ENCODE measurements at places on chromosomes 7 and 10.

DNA sequence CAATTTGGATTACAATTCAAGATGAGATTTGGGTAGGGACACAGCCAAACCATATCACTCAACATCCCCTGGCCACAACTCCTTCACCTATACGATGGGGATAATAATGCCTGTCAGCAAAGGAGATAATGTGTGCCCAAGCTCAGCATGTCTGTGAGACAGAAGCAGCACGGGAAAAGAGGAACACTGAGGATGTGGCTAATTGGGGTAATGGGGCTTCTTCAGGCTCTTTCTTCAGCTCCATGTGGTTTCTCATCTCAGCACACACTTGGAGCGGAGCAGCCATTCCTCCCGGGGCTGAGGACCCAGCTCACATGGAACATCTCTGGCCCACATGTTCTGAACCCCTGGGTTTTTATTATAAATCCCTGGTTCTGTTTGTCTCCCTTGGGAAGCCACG is 136.0 kb upstream of the NAMPT start:
- DNase-seq: no peak

DNA sequence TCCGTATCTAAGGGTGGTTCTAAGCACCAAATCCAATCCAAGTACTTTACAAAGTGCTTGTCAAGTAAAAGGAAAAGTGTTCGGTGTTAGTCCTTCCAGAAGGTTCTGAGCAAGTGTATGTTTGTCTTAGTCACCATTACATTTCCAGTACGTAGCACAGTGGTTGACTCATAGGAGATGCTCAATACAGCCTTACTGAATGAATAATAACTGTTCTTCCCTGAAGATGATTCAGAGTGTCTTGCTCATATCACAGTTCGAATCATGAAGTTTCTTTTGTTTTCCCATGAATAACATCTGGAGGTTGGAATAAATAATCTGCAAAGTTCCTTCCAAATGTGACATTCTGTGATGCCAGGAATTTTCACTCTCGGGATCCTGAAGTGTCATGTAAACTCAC is 53.4 kb downstream of the WNT2 start:
- DNase-seq: no peak

DNA sequence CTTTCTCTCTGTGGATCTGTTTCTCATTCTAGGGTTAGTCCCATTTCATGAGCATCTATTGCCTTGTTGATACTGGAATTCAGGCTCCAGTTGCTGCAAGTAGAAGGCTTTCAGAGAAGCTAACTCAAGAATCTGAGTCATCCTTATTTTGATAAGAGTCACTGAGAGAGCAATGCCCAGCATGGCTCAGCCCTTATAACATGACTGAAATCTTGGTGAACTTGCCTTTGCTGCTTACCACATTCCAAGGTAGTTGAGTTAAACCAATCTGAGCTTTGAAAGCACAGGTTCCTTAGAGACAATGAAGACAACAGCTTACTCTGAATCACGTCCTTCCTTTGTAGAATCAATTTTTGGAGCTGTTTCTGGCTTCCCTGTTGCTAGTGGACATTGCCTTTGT is 53.6 kb upstream of the CHCHD3 start:
- DNase-seq: no peak

- DNase-seq: no peak
Observed at GRCh38 chr10:10591715-10592341, 425.8 kb upstream of the CELF2 start.

- no peak for DNase-seq
Observed at GRCh38 chr7:149733924-149734790, 39.2 kb downstream of the ZNF467 start.

- DNase-seq: no peak
Observed at GRCh38 chr7:8499128-8499527, 65.7 kb downstream of the NXPH1 start.

DNA sequence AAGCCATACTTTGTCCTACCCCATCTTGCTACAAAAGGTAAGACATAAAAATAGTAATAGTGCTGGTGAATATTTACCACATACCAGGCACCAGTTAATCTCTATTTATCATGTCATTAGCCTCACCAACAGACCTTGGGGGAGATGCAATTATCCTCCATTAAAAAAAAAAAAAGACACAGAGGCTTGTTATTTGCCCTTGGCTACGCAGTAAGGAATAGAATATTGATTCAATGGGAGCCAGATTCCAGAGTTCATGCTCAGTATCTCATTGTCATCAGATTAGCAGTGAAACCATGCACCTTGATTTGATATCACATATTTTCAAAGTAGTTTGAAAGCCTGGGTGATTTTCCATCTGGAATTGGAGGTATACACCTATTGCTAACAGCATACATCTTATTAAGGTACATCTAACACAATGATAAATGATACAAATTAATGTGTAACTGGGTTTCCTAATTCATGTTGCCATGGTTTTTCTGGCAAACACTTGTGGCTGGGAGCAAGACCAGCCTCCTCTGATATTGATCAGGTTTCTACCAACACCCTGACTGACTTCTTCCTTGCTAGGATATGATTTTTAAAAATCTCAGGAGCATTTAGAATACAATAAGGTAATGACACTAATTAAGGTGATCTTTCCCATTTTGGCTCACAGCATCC is 67.1 kb upstream of the PRR15 start:
- DNase-seq: no peak

DNA sequence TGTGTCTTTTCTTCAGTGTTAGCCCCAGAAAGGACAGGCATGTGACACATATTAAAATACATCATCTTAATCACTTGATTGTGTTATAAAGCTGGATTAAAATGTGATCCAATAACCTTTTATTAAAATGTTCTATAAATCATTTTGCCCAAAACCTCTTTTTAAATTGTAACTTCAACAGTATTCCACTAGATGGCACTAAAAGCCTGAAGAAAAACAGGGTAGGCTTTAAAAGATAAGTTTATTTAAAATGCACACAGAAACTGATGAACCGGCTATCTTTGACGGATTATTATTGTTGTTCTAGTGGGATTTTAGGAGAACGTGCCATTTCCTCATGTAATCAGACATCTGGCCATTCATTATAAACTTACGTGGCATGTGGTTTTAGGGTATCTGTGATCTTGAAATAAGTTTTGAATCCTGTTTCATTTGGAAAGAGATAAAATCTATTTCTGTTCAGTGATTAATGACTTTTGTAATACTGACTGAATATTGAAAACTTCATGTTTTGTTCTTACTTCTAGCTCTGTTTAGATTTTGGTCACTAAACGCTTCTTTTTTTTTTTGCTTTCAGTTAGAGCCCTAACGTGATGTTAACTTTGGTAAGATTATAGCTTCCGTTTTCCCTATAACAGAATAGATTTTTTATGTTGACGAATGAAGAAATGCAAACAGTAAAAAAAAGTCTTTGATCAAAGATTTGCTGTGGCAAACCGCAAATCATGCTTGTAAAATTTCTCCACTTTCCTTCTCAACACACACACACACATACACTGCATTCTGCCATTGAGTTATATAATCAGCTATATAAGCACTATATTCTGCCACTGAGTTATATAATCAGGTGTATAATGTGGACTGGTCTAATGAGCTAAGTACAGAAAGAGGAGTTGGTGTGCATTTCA is 13.6 kb downstream of the VPS50 start:
- no peak for DNase-seq

DNA sequence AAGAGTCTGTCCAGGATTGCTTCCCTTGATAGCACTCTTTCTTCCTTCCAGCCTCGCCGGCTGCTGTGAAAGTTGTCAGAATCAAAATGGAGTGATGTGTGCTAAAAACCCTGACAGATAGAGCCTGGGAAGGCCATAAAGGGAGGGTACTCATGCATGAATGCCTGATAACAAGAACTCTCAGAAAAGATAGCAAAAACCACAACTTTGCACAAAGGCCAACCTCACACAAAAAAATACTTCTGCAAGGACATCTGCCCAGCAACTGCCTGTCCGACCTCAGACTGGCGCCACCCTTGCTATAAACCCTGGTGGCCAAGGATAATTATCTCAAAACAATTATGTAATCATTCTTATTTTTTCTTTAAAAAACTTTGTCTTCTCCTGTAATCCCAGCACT is 133.2 kb upstream of the SVIL start:
- DNase-seq: no peak

DNA sequence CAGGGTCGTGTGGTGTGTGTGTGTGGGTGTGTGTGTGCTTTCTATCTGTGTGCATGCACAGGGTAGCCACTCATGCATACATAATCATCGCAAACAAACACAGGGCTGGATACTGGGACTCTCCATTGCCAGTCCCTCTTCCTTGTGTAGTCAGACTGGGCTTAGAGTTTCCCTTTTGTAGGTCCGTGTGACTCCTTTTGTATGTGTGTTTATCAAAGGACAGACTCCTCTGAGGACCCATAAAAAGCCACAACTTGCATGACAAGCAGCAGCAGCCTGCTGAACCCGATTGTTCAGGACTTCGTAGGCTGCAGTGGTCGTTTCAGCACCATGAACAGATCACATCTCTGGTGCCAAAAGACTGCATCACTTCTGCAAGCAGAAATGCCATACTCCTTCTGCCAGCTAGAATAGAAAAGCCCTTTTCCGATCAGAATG is 895 bp downstream of the VSTM2A start:
- DNase-seq: no peak

DNA sequence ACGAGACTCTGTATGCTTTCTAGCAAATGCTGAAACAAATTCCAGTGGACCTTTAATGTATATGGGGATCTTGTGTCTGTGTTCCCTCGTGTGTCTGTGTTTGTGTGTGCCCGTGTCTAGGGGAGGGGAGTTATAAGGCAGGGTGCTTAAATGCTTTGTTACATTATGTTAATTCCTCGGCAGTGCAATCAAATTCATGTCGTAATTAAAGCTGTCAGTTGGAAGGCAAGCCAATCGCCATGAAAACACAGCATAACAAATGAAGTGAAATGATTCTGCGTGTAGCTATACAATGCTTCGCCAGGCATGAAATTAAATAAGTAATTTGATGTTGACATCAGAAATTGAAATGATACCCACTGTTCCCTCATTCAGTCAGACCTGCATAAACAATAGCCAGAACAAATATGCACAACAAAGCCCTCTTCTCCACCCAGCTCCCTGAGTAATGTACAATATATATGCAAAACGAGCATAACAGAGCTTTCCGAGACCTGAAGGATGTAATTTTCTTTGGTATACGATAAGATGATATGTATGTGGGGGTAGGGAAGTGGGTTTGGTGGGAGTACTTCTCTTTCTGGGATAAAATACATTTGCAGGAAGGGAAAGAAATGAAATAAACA is 534.1 kb downstream of the AUTS2 start:
- DNase-seq: no peak

GRCh38 chr7:30750683-30751650 is 968 bp upstream of the INMT start:
- DNase-seq: no peak

DNA sequence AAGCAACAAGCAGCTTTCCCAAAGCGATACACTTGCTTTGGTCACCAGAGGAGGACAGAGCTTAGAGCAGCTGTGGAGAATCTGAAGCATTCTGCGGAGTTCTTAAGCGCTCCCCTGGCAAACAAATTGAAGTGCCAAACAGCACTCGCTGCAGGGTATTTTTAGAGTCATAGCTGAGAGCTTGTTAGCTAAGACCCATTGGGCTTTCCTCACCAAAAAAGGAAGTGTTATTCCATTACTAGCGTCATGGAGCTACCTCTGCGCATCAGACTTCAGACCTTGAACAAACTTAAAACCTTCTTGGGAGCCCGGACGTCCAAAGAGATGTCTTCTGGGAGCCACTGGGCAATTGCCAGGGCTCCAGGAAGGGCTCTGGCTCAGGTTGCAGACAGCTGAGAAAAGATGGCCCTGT is 23.2 kb upstream of the BMPR1A start:
- no peak for DNase-seq

- no peak for DNase-seq
Observed at GRCh38 chr10:36126076-36126475, 484.0 kb upstream of the FZD8 start.

- DNase-seq: no peak
Observed at GRCh38 chr10:3647074-3647473, 137.9 kb downstream of the KLF6 start.

GRCh38 chr7:50812841-50813475 is 30.3 kb upstream of the GRB10 start:
- DNase-seq: no peak

DNA sequence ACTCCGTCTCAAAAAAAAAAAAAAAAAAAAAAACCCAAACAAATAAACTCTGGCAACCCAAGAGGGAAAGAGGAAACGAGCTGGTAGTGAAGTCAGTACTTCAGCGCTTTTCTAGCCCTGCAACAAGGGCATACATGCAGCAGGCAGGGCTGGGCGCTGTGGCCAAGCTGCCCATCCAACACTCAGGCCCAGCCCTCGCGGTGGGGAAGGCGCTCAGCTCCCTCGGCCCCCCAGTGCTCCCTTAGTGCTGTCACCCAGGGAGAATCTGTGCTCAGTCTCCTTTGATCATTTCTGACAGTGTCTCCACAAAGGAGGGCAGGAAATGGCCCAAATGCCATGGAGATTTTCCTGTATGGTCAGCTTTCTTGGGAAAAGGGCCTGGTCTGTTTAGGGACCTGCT is 97.2 kb downstream of the SMURF1 start:
- no peak for DNase-seq

DNA sequence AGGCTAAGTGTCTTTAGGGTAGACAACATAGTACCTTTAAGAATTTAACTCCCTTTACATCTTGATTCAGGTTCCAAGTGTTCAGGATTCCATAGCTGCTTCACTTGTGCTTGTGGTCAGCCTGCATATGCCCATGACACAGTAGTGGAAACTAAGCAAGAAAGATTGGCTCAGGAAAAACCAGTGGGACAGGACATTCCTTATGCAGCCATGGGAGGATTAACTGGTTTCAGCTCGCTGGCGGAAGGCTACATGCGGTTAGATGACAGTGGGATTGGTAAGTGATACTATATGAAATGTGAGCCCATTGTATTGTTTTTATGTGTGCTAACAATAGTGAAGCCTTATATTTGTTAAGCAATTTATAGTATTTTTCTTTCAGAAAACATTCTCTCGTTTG is 11.3 kb downstream of the FAM221A start:
- no peak for DNase-seq

DNA sequence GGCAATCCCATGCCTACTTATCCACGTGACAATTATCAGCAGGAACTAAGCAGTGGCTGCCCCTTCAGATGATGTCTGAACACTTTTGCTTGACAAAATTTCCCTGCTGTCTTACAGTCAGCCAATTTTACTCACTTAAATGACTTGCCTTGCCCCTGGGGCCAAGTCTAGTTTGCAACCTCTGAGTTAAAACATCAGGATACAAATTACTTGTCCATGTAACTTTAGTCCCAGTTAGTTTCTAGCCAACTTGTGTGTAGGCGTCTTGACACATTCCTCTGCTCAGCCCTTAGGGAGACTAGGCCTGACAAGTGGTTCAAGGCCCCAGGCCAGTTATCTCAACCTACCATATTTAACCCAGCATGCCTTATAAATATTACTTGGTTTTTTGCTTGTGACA is 11.6 kb upstream of the TYSND1 start:
- no peak for DNase-seq
